CD4-positive, alpha-beta T cell treated with Interleukin-21 for 1 hour (primary cell): ENCODE measurements at places on chromosomes 6 and 20.
A peak's percentile ranks its signal among the peaks of the same experiment; 100 is the strongest.

GRCh38 chr6:134425513-134425912 lies 107.6 kb upstream of the SGK1 start:
- no peak for DNase-seq

DNA sequence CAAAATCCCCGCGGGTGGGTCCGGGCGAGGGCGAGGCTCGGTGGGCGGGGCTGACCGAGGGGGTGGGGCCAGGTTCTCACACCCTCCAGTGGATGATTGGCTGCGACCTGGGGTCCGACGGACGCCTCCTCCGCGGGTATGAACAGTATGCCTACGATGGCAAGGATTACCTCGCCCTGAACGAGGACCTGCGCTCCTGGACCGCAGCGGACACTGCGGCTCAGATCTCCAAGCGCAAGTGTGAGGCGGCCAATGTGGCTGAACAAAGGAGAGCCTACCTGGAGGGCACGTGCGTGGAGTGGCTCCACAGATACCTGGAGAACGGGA lies 809 bp downstream of the HLA-G start:
- peak; percentile 44 for DNase-seq

- no peak for DNase-seq
These were observed 16.5 kb upstream of the RBPJL start for GRCh38 chr20:45289942-45290676.

DNA sequence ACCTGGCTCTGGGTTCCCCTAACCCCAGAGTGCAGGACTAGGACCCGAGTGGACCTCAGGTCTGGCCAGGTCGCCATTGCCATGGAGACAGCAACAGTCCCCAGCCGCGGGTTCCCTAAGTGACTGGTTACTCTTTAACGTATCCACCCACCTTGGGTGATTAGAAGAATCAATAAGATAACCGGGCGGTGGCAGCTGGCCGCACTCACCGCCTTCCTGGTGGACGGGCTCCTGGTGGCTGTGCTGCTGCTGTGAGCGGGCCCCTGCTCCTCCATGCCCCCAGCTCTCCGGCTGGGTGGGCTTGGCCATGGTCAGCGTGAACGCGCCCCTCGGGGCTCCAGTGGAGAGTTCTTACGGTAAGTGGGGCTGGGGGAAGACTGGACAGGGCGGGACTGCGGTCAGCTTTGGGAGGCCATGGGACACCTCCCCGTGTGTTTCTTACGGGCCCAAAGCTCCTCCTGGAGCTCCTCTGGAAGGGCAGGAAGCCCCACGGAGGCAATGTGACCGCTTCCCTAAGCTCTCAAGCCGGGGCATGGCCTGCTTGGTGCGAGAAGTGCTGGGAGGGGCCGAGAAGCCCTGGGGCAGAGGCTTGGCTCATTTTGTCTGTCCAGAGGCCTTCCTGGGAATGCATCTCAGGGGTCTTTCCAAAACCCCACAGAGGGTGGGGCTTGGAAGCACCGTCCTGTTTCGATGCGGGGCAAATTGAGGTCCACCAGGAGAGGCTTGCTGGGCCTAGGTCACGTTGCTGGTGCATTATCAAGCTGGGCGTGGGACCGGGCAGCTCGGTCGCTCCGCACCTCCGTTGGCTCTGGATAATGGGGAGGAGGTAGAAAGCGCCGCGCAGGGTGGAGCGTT lies at the start of gene HNF4A:
Gene HNF4A (plus strand): TSS at position 202 of the 855 bp plus-strand sequence. CDS start 106 bp downstream, at position 308.
- no peak for DNase-seq

- DNase-seq, result no peak
These were observed 78.7 kb downstream of the CDH22 start for GRCh38 chr20:46229478-46230105.

DNA sequence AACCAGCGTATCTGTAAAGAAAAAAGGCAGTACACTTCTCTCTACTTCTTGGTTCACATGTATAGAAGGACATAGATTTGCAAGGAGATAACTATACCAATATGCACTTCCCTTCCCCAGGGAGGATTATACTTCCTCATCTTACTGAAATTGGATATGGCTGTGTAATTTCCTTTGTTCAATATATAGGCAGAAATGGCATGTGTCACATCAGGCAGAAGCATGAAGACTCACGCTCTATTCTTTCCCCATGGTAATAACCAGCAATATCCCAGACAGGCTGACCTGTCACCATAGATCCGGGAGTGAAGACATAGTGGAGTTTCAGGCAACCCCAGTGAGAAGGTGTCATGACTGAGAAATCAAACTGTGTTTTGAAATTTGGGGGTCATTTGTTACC lies 518.3 kb downstream of the KIF16B start:
- DNase-seq, result no peak

DNA sequence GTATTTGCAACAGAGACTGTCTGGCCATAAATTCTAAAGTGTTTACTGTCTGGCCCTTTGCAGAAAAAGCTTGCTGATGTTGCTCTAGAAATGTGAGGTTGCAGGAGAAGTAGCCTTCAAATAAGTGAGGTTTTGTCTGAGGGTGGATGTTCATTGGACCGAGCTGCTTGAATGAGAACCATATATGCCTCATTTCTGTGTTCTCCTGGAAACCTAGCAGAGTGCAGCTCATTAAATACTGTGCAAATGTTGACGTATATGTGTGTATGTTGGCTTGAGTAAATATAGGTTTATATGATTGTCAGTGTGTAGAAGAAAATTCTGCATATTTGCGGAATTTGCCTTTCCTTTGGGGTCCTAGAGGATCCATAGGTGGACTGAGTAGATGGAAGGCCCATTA lies 39.0 kb downstream of the CHMP4B start:
- no peak for DNase-seq
